Fibroblast of lung (primary cell): ENCODE measurements at places on chromosomes 12 and 14.

- H3K27me3 ChIP-seq = no peaks in the 10 kb centered on the region
- no peaks in the 10 kb centered on the region for H3K36me3 ChIP-seq
- H3K4me3 ChIP-seq = no peak overlapping the region
- DNase-seq = no peak
Measured at GRCh38 chr12:40474630-40475029, 217.6 kb upstream of the CNTN1 start.

DNA sequence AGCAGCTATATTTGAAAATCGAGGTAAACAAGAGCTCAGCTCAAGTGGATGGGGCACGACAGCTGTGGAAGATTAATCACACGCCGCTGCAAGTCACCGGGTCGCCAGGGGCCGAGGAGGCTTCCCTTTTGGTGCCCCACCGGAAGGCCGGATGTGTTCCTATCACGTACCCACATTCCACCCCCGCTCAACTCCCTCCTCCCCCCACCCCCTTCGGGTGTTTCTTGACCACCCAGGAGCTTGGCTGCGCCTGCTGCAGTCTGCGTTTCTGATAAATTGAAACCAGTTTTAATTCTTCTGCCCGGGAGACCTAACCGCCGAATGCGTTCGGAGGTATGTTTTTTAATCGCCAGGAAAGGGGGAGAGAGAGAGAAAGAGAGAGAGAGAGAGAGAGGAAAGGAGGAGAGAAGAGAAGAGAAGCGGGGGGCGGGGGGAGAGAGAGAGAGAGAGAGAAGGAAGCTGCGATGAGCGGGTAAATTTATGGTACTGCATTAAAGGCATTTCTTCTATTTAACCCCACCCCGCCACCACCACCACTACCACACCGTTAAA lies 1.8 kb downstream of the SLC8A3 start:
- no peaks in the 10 kb centered on the region for H3K4me1 ChIP-seq
- H3K27ac ChIP-seq = no peak overlapping the region
- peak; percentile 7 for DNase-seq
- peak overlapping the region; percentile 49 for H3K4me3 ChIP-seq
- H3K27me3 ChIP-seq = peaks cover 3% of the 10 kb centered on the region
- no peaks in the 10 kb centered on the region for H3K36me3 ChIP-seq

DNA sequence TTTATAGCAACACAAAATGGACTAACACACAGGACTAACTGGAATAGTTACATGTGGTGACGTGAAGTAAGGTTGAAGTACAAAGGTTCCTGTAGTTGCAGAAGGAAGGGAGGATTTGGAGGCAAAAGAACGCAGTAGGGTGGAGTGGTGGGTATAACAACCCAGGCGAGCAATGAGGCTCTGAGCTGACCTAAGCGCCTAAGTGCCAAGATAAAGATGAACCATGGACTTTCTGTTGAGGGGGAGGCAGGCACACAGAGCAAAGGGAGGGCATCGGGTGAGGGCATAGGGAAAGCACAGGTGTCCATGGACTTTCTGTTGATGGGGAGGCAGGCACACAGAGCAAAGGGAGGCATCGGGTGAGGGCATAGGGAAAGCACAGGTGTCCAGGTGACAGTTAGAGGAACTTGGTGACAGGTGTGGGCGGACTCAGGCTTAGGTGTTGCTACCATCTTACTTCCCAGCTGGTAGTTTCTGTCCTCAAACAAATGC lies 15.2 kb downstream of the SCNN1A start:
- H3K27me3 ChIP-seq = peaks cover 11% of the 10 kb centered on the region
- peaks cover 2% of the 10 kb centered on the region for H3K4me1 ChIP-seq
- no peaks in the 10 kb centered on the region for H3K36me3 ChIP-seq
- H3K4me3 ChIP-seq = no peak overlapping the region
- DNase-seq = no peak

GRCh38 chr12:123067654-123068053 lies 83.2 kb downstream of the PITPNM2 start:
- DNase-seq = no peak
- H3K4me3 ChIP-seq = no peak overlapping the region
- H3K27me3 ChIP-seq = no peaks in the 10 kb centered on the region
- peaks cover 37% of the 10 kb centered on the region for H3K4me1 ChIP-seq
- no peak overlapping the region for H3K27ac ChIP-seq

DNA sequence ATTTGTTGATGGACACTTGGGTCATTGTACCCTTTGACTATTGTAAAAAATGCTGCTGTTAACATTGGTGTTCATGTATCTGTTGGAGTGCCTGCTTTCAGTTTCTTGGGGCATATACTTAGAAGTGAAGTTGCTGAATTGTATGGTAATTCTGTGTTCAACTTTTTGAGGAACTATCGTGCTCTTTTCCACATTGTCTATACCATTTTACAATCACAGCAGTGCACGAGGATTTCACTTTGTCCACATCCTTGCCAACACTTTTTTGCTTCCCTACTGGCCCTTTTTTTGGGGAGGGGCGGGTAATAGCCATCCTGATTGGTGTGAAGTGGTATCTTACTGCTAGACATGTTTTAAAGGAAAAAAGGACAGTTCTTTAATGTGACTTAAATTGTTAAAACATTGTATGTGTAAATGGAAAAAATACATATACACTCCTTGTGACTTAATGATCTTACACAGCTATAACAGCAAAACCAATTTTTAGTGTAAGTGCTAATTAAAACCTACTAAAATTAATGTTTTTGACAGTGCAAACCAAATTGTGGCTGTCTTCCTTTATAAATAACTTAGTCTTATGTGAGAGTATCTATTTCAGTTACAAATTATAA lies 52.7 kb downstream of the WNK1 start:
- no peak overlapping the region for H3K27ac ChIP-seq
- no peaks in the 10 kb centered on the region for H3K36me3 ChIP-seq
- DNase-seq = no peak
- H3K4me3 ChIP-seq = no peak overlapping the region
- peaks cover 5% of the 10 kb centered on the region for H3K4me1 ChIP-seq
- no peaks in the 10 kb centered on the region for H3K27me3 ChIP-seq

DNA sequence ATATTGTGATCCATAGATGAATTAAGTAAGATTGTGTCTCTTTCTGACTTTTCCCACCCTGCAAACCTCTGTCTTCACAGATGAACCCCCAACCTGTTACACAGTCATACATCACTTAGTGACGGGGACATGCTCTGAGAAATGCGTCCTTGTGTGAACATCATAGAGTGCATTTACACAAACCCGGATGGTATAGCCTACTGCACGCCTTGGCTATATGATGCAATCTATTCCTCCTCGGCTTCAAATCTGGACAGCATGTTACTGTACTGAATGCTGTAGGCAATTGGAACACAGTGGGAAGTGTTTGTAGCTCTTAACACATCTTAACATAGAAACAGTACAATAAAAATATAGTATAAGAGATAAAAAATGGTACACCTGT lies 7.4 kb upstream of the TESPA1 start:
- DNase-seq = no peak
- H3K36me3 ChIP-seq = no peaks in the 10 kb centered on the region
- H3K27ac ChIP-seq = no peak overlapping the region
- H3K27me3 ChIP-seq = no peaks in the 10 kb centered on the region
- H3K4me3 ChIP-seq = no peak overlapping the region
- H3K4me1 ChIP-seq = no peaks in the 10 kb centered on the region

DNA sequence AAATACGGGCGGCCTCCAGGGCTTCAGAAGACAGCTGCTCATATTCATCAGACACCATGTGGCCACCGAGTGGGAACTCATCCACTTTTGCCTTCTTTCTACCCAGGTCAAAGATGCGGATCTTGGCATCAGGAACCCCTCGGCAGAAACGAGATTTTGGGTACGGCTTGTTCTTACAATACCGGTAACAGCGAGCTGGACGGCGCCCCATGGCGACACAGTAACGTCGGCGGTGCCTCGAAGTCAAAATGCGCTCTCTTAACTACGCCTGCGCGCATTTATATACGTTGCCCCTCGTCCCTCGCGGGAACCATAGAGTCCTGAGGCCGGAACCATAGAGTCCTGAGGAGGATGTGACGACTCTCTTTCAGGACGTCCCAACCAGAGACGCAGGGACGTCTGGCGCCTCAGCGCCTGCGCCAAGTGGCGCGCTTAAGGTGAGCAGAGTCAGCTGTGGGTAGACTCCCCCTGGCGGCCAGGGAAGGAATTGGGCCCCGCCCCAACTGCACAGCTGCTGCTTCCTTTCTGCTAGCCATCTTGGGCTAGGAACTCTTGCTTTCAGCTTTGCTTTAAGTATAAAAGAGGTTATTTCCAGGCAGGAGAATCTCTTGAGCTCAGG lies at the start of gene RPL10L:
Gene RPL10L (minus strand): TSS at position 256 of the 619 bp plus-strand sequence. CDS start 45 bp downstream, at position 211.
- DNase-seq = no peak
- H3K4me3 ChIP-seq = no peak within 1 kb of the TSS
- no peaks in the 10 kb centered on the region for H3K4me1 ChIP-seq
- H3K27me3 ChIP-seq = no peaks in the 10 kb centered on the region
- no peaks in the 10 kb centered on the region for H3K36me3 ChIP-seq
- no peak within 1 kb of the TSS for H3K27ac ChIP-seq

- H3K4me3 ChIP-seq = no peak overlapping the region
- H3K4me1 ChIP-seq = peaks cover 2% of the 10 kb centered on the region
- peak; percentile 53 for DNase-seq
- H3K36me3 ChIP-seq = no peaks in the 10 kb centered on the region
- no peaks in the 10 kb centered on the region for H3K27me3 ChIP-seq
Measured at GRCh38 chr12:100127766-100128511, 14.7 kb downstream of the BLTP3B start.

- DNase-seq = no peak
- no peaks in the 10 kb centered on the region for H3K27me3 ChIP-seq
- no peak overlapping the region for H3K27ac ChIP-seq
- H3K36me3 ChIP-seq = no peaks in the 10 kb centered on the region
- H3K4me3 ChIP-seq = no peak overlapping the region
Measured at GRCh38 chr12:94766397-94766796, 116.0 kb upstream of the TMCC3 start.

DNA sequence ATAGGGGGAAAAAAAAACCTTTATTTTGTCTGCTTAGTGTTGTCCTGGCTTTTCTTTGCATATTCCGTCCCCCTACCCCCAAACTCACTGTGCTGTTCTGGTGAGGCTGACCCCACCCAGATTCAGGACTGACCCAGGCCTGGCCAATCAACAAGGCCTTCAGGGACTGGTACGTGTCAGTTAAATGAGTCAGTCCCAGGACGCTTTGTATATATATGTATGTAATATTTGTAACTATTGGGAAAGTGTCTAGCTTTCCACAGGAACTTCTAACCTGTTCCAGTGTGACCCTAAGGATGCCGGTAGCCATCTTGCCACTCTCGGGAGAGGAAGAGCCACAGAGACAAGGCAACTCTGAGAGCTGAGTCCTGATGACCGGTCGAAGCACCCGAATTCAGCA lies 107.4 kb downstream of the VCPKMT start:
- no peak for DNase-seq
- H3K4me1 ChIP-seq = peaks cover 3% of the 10 kb centered on the region
- no peaks in the 10 kb centered on the region for H3K36me3 ChIP-seq
- H3K27me3 ChIP-seq = no peaks in the 10 kb centered on the region

- DNase-seq = peak; percentile 16
- no peak overlapping the region for H3K27ac ChIP-seq
- no peaks in the 10 kb centered on the region for H3K27me3 ChIP-seq
- no peaks in the 10 kb centered on the region for H3K36me3 ChIP-seq
Measured at GRCh38 chr12:104790296-104791125, 167.6 kb downstream of the SLC41A2 start.

DNA sequence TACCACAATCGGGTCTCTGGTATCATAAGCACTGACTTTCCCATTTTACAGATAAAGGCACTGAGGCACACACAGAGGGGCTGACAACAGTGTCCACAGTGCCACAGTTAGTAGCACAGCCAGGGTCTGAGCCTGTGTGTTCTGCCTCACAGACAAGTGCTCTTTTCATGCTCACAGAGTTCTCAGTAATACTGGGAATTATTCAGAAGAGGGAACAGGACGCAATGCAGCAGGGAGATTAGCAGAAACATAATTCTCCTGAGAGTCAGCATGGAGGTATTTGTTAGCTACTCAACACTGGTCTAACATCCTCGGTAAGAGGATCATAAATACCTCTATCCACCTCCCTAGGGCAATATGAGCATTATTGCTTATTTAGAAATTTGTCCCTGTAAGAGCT lies 219.3 kb upstream of the EEA1 start:
- no peaks in the 10 kb centered on the region for H3K4me1 ChIP-seq
- no peaks in the 10 kb centered on the region for H3K27me3 ChIP-seq
- DNase-seq = no peak
- no peaks in the 10 kb centered on the region for H3K36me3 ChIP-seq
- H3K27ac ChIP-seq = no peak overlapping the region

DNA sequence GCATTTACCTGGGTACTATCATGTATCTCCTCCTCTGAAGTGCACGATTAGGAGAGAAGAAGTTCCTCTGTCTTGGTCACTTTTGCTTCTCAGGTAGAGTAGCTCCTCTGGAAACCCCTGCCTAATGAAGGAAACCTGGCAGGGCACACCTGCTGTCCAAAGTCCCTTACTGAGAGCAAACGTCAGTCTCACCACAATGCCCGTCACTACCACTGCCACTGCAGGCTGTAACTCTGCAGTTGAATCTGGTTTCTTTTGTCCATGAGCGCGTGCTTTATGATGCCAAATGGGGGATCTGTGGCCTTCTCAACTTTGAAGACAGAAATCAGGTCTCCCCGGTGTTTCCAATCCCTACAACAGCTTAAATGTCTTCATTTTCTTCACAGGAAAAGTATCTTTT lies 1068.6 kb downstream of the BCL11B start:
- no peak for DNase-seq
- H3K4me3 ChIP-seq = no peak overlapping the region
- H3K27ac ChIP-seq = no peak overlapping the region

DNA sequence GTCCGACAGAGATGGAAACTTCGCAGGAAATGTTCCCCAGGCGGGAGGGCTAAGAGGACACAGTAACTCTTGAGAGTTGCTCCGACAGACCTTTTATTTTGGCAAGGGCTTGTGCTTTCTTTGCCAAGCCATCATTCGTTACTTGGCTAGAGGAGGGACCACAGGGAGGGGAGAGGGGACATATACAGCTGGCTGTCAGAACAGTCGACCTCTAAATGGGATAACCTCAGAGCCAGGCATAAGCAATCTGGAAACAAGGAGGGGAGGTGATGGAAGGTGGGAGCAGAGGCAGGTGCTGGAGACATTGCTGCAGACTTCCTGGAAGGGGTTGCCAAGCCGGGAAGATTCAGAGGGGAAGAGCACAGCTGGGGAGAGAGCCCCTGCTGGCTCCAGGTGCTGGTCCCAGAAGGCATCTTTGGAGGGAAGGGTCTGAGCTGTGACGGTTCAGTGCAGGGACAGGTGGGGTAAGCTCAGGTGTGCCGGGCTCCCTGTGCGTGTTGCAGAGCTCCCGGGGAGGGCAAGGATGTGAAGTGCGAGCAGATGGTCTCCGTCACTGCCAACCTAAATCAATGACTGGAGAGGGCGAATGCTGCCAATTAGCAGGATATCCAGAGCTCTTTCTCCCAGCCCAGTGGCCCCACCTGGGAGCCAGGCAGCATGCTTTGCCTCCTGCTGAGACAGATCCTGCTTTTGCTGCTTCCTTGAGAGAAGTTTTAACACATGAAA lies 50.1 kb downstream of the CHST11 start:
- DNase-seq = no peak
- H3K4me1 ChIP-seq = no peaks in the 10 kb centered on the region
- H3K4me3 ChIP-seq = no peak overlapping the region
- no peaks in the 10 kb centered on the region for H3K36me3 ChIP-seq
- H3K27me3 ChIP-seq = no peaks in the 10 kb centered on the region
- H3K27ac ChIP-seq = no peak overlapping the region
